ENCODE measurements at places on chromosomes 7 and 10.

DNA sequence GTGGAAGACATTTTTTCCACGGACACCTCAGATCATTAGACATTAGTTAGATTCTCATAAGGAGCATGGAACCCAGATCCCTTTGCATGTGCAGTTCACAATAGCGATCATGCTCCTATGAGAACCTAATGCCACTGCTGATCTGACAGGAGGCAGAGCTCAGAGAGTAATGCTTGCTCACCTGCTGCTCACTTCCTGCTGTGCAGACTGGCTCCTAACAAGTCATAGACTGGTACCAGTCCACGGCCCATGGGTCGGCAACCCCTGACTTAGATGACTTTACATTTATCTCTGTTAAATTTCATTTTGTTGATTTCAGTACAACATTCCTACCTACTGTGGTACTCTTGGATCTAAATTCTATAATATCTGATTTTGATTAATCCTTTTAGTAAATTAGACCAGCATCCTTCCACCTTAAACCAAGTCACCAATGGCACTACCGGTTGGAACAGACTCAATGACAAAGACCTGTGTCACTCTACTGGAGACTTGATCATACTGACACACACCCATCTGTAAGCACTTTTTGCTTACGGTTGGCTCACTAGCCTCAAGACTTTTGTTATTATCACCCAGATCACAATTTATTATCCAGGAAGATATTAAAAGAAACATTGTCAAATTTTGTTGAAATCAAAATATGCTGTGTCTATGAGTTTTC lies 8.0 kb upstream of the CCDC71L start:
- H3K27ac ChIP-seq: no peak overlapping the region
- H3K27me3 ChIP-seq: no peaks in the 10 kb centered on the region
- no peak overlapping the region for H3K4me3 ChIP-seq

DNA sequence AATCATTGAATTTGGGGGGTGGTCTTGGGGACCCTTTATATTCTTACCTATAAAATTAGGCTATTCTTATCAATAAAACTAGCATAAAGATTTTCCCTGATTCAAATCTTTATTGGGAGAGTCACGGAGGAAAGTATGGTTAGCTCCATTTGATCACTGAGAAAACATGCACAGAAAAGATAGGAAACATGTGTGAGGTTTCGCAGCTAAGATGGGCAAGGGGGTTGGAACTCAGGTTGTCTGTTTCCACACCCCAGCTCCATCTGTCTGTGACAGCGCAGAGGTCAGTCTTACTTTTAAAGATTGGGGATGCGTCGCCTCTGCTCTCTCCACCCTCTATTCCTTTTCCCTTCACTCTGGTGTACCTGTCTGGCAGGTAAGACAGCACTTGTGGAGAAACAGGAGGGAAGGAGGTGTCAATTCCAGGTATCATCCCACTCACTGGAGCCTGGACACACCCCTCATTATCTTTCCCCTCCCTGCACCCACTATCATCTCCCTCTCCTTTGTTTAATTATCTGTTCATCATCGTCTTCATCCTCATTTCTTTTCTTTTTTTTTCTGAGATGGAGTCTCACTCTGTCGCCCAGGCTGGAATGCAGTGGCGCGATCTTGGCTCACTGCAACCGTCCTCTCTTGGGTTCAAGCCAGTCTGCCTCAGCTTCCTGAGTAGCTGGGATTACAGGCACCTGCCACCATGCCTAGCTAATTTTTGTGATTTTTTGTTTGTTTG lies 2.4 kb upstream of the DENND10 start:
- H3K4me1 ChIP-seq: peaks cover 28% of the 10 kb centered on the region
- H3K27ac ChIP-seq: peak overlapping the region; percentile 58
- H3K36me3 ChIP-seq: no peaks in the 10 kb centered on the region
- H3K27me3 ChIP-seq: no peaks in the 10 kb centered on the region

GRCh38 chr7:73328696-73329095 lies 735 bp downstream of the FKBP6 start:
- no peaks in the 10 kb centered on the region for H3K27me3 ChIP-seq
- ATAC-seq: no peak
- peaks cover 15% of the 10 kb centered on the region for H3K4me1 ChIP-seq
- H3K36me3 ChIP-seq: no peaks in the 10 kb centered on the region
- H3K27ac ChIP-seq: no peak overlapping the region

GRCh38 chr10:102230264-102230860 lies 4.3 kb downstream of the ELOVL3 start:
- ATAC-seq: peak; percentile 49
- H3K27me3 ChIP-seq: peaks cover 89% of the 10 kb centered on the region
- H3K27ac ChIP-seq: peak overlapping the region; percentile 30

- no peaks in the 10 kb centered on the region for H3K36me3 ChIP-seq
- H3K27ac ChIP-seq: no peak overlapping the region
- no peak overlapping the region for H3K4me3 ChIP-seq
- no peaks in the 10 kb centered on the region for H3K4me1 ChIP-seq
- no peak for ATAC-seq
- no peaks in the 10 kb centered on the region for H3K27me3 ChIP-seq
These were observed 148.6 kb downstream of the NEBL start for GRCh38 chr10:20748551-20748950.

GRCh38 chr10:89651205-89651915 lies 6.3 kb upstream of the PANK1 start:
- no peak overlapping the region for H3K4me3 ChIP-seq
- no peaks in the 10 kb centered on the region for H3K27me3 ChIP-seq
- H3K27ac ChIP-seq: no peak overlapping the region
- peaks cover 12% of the 10 kb centered on the region for H3K36me3 ChIP-seq

- peak overlapping the region; percentile 65 for H3K27ac ChIP-seq
- peaks cover 17% of the 10 kb centered on the region for H3K4me1 ChIP-seq
- peaks cover 12% of the 10 kb centered on the region for H3K36me3 ChIP-seq
- H3K27me3 ChIP-seq: no peaks in the 10 kb centered on the region
These were observed 1.5 kb downstream of the ECHDC3 start for GRCh38 chr10:11743461-11744338.

GRCh38 chr7:29401769-29402168 lies 161.9 kb upstream of the PRR15 start:
- ATAC-seq: no peak
- peaks cover 16% of the 10 kb centered on the region for H3K27me3 ChIP-seq
- H3K27ac ChIP-seq: no peak overlapping the region
- H3K4me1 ChIP-seq: no peaks in the 10 kb centered on the region
- no peak overlapping the region for H3K4me3 ChIP-seq

DNA sequence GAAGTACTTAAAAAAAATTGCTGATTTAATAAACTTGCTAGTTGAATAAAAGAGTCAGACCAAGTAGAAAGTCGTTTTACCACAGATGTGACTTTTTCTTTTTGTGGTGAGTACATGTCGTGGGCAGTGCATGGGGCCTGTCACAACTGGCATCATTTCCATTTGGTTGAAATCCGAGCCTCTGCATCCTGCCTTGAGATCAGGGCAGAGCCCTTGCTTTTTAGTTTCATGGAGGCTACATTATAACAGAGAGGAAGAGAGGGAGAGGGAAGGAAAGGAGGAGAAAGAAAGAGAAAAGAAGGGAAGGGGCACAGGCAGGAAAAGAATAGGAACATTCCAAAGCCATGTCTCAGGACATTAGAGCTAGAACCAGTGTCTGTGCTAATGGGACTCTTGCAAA lies 20.4 kb upstream of the INSYN2A start:
- ATAC-seq: no peak
- H3K4me3 ChIP-seq: no peak overlapping the region
- H3K36me3 ChIP-seq: no peaks in the 10 kb centered on the region
